ENCODE measurements at places on chromosomes 16 and 17. TPM values are rescaled to one million over a fixed set of nuclear protein-coding genes. Genes with fewer than 3 reads are reported as not detected.

The PPY gene
- not detected for total RNA-seq

The TEX14 gene
- total RNA-seq, result 0.30 TPM

The JPH3 gene
- total RNA-seq, result 4.8 TPM

The SLC6A2 gene
- not detected for total RNA-seq

The UNC45B gene
- not detected for total RNA-seq

The ANKS4B gene
- 4.8 TPM for total RNA-seq

DNA sequence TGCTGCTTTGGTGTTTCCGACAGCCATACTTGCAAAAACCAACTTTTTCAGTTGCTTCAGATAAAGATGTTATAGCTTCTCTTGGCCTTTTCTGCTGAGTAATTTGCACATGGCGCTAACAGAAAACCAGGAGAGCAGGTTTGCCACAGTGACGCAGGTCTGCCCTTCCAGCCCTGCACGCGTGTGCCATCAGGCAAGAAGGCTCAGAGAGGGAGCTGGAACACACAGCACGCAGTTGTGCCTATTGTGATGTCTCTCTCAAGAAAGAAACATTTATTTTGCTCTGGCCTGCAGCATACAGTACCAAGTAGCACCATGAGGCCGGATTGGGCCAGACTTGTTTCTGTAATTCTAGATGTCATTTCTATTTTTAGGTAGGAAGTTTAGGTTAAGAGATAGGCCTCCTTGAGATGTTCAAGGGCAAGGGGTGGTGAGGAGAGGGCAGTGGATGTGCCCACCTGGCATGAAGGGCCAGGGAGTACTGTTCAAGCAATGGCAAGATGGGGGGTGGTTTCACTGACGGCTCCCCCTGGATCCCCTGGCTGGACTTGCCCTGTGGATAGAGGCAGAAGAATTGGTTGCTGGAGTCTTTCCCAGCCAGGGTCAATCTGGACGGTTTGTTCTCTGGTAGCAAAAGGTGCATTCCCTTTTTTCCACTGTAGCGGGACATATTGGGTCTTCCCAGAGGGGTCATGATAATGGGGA is 1.9 kb downstream of the CBX2 start:
- H3K27ac ChIP-seq, result no peak overlapping the region
- H3K27me3 ChIP-seq, result no peaks in the 10 kb centered on the region
- DNase-seq, result no peak

- no peaks in the 10 kb centered on the region for H3K36me3 ChIP-seq
- no peaks in the 10 kb centered on the region for H3K27me3 ChIP-seq
- H3K4me3 ChIP-seq, result no peak overlapping the region
- no peak overlapping the region for H3K27ac ChIP-seq
- no peak for DNase-seq
- H3K4me1 ChIP-seq, result no peaks in the 10 kb centered on the region
Measured at GRCh38 chr17:11495613-11496012, 102.7 kb upstream of the DNAH9 start.

- no peak for DNase-seq
- no peaks in the 10 kb centered on the region for H3K36me3 ChIP-seq
- H3K27me3 ChIP-seq, result no peaks in the 10 kb centered on the region
- no peak overlapping the region for H3K4me3 ChIP-seq
- H3K4me1 ChIP-seq, result no peaks in the 10 kb centered on the region
Measured at GRCh38 chr16:7650431-7650830, 317.8 kb downstream of the RBFOX1 start.

DNA sequence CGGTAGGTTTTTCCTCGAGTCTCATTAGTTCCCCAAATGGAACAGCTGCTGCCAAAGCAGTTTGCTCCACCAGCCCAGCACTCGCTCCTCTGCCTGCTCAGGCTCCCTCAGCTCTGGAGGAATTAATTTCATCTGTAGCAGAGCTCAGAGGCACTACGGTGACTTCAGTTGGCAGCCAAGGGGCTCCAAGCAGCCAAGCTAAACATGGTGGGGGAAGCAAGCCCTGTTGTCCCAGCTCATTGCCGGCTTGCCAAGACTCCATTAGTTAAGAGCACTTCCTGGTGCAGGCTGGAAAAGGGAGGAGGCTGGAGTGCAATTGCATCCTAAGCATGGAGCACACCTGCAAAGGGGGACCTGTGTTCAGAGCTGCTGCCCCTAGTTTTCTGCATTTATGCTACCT is 78.7 kb upstream of the GPRC5B start:
- H3K27me3 ChIP-seq, result no peaks in the 10 kb centered on the region
- H3K27ac ChIP-seq, result no peak overlapping the region
- no peak for DNase-seq

Data from Caco-2 (cell line).